ENCODE measurements at places on chromosomes 4 and X. TPM values are rescaled to one million over a fixed set of nuclear protein-coding genes. Genes with fewer than 3 reads are reported as not detected.

- DNase-seq = no peak
Measured at GRCh38 chr4:12595986-12596385, 888.2 kb downstream of the RAB28 start.

- DNase-seq = no peak
Measured at GRCh38 chrX:46758163-46758955, 559 bp downstream of the SLC9A7 start.

DNA sequence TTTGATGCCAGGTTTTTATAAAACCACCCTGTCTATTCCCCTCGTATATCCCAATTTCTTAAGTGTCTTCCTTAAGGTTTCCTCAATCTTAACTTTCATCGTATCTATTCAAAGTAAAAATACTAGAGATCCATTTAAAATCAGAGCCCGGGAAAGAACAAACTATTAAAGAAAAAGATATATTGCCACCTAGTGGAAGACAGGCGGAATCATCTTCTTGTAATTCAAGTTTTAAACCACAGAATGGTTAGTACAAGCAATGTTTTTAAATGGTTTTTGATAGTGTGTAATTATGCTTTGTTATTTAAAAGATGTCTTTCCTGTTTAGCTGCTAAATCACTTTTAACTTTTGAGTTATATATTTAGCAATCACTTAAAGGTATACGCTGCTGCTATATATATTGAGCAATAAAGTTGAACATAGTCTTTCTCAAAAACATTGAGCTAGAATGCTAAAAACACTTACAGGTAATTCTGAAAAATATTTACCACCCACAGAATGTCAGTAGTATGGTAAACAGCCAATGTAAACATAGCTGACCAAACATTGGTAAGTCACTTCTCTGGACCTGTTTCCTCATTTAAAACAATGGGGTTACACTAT, 18.2 kb downstream of the PRDM8 start:
- no peak for DNase-seq

GRCh38 chr4:184420881-184421416, 53.4 kb downstream of the IRF2 start:
- DNase-seq = no peak

DNA sequence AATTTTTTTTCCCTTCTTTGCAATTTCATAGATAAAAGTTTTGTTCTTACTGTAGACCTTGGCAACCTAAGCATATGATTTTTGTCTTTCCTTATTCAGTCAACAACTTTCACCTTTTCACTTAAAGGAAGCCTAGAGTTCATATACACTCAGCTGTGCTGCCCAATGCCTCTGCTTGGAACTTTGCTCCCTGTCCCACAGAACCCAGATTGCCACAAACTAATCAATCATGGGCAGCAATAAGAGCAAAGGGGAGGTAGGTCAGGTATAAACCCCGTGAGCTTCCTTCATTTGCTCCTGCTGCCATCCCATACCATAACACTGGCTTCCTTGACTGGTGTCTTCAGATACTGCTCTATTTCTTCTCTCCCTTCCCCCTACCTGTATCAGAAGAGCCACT, 51.0 kb upstream of the BEND2 start:
- no peak for DNase-seq

GRCh38 chrX:25667681-25668080, 470.5 kb upstream of the MAGEB18 start:
- no peak for DNase-seq

DNA sequence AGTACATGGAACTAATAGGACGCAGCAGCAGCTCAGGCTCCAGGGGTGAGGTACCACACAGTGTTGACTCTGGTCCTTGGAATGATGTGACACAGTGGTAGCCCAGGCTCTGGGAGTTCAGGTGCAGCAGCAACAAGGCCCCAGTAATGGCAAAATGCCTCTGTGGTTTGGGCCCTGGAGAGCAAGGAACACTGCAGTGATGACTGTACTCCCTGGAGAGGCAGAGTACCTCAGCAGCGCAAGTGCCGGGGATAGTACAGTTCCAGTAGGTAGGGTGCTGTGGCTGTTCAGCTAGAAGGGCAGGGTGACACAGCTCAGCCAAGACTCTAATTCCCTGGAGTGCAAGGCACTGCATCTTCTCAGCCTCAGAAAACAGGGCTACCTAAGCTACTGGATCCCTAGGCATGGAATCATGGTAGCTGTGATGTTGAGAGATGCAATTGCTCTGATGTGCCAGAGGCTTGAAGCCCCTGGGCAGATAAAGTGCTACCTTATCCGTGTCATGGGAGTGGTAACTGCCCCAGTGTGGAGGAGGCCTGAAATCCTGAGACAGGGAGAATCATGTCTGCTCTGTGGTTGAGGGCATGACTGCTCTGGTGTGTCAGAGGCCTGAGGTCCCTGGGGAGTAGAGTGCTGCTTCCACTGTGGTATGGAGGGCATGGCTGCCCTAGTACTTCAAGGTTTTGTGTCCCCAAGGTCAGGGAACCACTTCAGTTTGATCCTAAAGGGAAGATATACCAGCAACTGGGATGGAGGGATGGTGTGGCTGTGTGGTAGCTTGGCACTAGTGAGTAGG, 55.2 kb downstream of the AREG start:
- no peak for DNase-seq

DNA sequence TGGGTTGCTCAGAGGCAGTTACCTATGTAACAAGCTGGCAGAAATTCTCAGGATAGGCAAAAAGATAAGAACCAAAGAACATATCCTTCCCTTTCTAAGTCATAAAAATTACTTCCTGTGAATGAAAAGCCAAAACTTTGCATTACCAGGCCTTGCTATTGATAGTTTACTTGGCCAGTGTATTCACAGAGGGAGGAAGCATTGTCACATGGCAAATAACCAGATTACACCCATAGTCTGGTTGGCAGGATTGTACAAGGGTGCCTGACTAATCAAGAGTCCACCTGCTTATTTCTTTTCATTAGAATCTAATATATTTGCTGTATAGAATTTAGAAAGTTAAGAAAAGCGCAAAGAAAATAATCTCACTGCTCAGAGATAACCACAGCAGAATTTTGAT, 14.1 kb downstream of the XIAP start:
- no peak for DNase-seq

DNA sequence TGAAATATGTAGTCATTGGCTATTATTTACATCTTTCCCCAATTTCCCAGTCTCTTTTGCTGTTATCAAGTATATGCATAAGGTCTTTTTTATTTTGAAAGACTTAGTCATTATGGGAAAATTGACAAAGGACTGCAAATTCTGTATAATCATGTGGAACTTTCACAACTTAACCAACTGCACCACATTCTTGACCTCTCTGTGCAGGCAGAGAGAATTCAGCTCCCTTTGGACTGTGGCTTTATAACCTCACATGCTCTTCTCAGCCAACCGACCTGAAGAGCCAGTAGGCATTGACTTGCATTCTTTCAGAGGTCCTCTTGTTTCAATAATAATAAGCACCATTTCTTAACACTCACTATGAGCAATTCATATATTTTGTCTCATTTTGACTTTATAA, 66.9 kb downstream of the ANXA3 start:
- DNase-seq = no peak

- no peak for DNase-seq
Measured at GRCh38 chrX:155662282-155662681, 49.5 kb upstream of the TMLHE start.

GRCh38 chr4:168646001-168646768, 149.3 kb downstream of the PALLD start:
- DNase-seq = no peak

- no peak for DNase-seq
Measured at GRCh38 chr4:38560768-38561558, 103.0 kb upstream of the KLF3 start.

DNA sequence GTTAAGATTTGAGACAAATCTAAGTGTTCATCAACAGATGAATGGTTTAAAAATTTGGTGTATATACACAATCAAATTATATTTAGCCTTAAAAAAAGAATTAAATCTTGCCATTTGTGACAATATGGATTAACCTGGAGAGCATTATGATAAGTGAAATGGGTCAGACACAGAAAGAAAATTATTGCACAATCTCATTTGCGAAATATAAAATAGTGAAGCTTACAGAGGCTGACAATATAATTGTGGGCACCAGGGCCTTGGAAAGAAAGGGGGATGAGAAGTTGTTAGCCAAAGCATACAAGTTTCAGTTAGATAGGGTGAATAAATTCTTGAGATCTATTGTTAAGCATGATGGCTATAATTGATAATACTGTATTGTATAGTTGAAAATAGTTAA, 883.0 kb downstream of the TECRL start:
- no peak for DNase-seq

GRCh38 chrX:81229229-81229628, 27.3 kb downstream of the SH3BGRL start:
- DNase-seq = no peak

- no peak for DNase-seq
Measured at GRCh38 chr4:108477527-108478108, 142.8 kb upstream of the RPL34 start.

- no peak for DNase-seq
Measured at GRCh38 chr4:6109842-6110560, 90.3 kb downstream of the JAKMIP1 start.

GRCh38 chr4:183838987-183839712, 66.0 kb upstream of the STOX2 start:
- DNase-seq = peak; percentile 49

- DNase-seq = no peak
Measured at GRCh38 chr4:3502941-3503936, 29.0 kb downstream of the LRPAP1 start.

GRCh38 chrX:51420610-51421009, 75.8 kb downstream of the NUDT11 start:
- DNase-seq = no peak

DNA sequence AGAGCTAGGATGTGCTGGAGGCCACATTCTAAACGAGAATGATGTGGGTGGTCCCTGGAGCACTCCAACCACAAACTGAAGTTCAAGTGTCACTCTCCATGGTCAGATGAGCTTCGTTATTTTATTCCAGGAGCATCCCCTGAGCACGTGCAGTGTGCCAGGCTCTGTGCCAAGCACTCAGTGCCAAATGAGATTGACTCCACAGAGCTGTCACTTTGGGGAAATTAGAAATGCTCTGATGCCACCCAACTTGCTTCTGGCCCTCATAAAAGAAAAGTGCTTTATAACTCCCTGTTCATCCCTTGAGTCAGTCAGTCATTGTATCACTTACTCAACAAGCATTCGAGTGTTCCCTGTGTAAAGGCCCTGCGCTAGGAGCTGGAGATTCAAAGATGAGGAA, 91.2 kb downstream of the RTL5 start:
- DNase-seq = no peak

DNA sequence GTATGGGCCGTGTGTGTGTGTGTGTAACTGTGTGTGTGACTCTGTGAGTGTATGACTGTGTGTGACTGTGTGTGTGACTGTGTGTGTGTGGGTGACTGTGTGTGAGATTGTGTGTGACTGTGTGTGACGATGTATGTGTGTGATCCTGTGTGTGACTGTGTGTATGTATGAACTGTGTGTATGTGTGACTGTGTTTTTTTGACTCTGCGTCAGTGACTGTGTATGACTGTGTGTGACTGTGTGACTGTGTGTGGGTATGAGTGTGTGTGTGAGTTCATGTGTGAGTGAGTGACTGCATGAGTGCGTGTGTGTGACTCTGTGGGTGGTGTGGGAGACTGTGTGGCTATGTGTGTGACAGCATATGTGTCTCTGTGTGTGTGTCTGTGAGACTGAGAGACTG, 81.8 kb downstream of the ZNF718 start:
- DNase-seq = no peak

DNA sequence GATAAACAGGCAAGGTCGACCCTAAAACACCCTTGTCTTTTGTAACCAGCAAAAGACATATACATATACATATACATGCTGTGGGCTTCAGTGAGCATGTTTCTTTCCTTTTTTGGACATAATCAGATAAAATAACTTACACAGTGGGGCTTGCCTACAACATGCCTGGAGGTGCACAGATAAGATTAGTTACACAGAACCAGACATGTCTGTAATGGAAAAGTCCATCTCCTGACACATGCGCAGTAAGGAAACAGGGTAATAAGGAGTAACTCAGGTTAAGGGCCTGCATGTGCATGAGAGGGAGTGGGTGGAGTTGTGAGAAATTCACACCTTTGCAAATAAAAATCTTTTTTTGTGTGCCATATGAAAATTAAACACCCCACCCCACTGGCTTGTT, 3.4 kb downstream of the UGT2A1 start:
- no peak for DNase-seq

DNA sequence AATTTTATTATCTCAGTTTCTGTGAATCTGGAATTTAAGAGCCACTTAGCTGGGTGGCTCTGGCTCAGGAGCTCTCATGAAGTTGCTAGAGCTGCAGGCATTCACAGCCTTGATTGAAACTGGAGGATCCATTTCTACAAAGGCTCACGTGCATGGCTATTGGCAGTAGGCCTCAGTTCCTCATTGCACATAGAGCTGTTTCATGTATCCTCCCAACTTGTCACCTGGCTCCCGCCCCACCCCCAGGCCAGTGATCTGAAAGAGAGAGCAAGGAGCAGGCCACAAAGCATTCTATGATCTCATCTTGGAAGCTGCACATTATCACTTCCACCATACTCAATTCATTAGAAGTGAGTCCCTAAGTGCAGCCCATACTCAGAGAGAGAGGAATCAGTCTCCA, 18.5 kb upstream of the AP1AR start:
- no peak for DNase-seq

DNA sequence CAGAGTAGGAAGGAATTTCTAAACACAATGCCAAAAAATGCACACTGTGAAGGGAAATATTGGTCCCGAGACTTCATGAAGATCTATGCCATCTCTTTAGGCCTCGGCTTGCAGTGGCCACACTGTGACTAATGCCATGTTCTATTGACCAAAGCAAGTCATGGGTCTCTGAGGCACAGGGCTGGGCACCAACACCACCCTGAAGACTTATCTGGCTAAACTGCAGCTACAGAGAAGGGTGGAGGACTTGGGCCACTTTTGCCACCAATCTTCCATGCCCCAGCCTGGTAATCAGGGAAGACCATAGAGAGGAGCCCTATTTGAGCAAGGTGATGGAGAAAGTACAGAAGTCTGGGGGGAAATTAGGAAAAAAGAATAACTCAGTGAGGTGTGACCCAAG, 42.1 kb downstream of the HMX1 start:
- no peak for DNase-seq

DNA sequence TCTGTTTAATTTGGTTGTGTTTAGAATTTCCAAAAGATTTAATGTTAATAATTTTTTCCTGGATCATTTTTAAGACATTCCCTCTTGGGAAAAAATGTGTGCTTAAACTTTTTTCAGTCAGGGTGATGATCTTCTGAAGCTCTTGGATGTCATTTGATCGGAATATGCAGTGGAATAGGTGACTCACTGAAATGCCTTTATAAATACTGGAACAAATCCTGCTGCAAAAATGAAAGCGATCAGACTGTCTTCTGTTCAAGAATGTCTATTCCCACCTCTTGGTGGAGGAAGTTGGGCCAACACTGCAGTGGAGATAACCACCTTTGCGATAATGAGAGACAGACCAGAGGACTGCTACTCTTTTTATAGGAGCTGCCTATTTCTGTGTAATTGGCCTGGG, 46.7 kb downstream of the LARP1B start:
- DNase-seq = no peak

GRCh38 chr4:106314960-106315359, 1.0 kb downstream of the TBCK start:
- no peak for DNase-seq

- DNase-seq = no peak
Measured at GRCh38 chrX:344371-344901, 25.8 kb upstream of the GTPBP6 start.

The SMARCA1 gene
- 129 TPM for polyA plus RNA-seq

The AIMP1 gene
- 88.2 TPM for polyA plus RNA-seq

The SPOCK3 gene
- 7.3 TPM for polyA plus RNA-seq

The MAMLD1 gene
- 7.8 TPM for polyA plus RNA-seq

The BMP2K gene
- 22.5 TPM for polyA plus RNA-seq

The PRSS12 gene
- 13.4 TPM for polyA plus RNA-seq

The POU4F2 gene
- polyA plus RNA-seq = not detected
